ENCODE measurements at places on chromosomes 4 and X.

- no peak for DNase-seq
Measured at GRCh38 chr4:112206431-112206830, 25.2 kb upstream of the AP1AR start.

- DNase-seq = peak; percentile 9
Measured at GRCh38 chrX:40468033-40468846, 112.5 kb upstream of the ATP6AP2 start.

DNA sequence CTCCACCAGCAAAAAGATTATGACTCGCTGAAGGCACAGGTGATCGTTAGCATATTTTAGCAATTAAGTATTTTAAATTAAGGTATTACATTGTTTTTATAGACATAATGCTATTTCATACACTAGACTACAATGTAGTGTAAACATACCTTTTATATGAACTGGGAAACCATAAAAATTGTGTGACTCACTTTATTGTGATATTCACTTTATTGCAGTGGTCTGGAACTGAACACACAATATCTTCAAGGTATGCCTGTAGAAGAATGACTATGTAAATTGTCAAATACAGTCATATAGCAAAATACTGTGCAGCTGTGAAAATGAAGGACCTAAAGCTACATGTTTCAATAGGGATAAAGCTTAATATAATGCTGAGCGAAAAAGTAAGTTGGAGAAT lies 26.6 kb upstream of the MAML3 start:
- no peak for DNase-seq

DNA sequence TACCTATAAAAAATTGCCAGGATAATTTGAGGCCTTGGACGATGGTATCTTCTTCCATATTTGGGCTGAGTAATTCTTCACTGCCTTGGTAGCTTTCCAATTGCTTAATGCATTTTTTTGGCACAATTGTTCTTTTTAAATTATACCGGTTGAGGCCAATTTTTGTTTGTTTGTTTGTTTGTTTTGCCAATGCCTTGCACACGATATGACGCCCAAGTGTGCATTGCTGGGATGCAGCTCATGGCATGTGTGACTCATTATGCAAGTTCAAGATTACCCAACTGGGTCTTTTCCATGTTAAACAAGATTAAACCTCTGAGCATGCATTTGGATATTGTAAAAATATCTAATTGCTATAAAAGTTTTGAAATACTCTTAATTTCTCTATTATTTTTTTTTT lies 71.1 kb upstream of the KCNIP4 start:
- peak; percentile 45 for DNase-seq

DNA sequence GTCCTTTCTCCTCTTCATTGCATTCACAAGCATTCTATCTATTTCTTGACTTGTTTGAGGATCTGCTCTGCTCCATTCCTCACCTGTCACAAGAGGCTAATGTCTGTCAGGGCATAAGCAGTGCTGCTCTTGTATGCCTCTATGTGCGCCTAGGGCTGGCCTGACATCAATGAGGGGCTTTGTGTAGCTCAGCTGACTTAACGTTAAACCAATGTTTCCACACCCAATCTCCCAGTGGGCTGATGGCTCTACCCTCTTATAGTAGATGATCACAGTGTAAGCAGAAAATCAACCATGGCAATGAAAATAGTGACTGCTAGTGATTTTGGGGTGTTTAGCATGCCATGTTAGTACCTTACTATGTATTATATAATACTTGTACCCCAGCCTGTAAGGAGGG lies 139.0 kb downstream of the UNC5C start:
- no peak for DNase-seq

GRCh38 chr4:54228961-54229501 lies at the start of gene PDGFRA:
TSS of gene PDGFRA (plus strand) at chr4:54229293. CDS start at chr4:54258769, 29,476 bp downstream.
- DNase-seq = peak; percentile 82

DNA sequence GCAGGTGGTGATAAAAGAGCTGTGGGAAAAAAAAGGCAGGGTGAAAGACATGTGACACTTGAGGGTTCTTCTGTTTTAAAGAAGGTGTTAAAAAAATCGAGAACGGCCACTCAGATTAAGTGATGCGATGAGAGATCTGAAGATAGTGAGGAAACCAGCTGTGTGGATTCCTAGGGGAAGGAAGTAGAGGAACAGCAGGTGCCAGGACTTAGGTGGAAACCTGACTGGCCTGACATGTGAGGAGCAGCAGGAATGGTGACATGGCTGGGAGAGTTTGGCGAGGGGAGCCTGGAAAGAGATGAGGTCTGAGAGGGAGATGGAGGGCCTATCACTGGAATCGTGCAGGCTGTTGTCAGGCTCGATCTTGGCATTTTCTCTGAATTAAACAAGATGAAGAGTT lies 55.5 kb downstream of the BMPR1B start:
- no peak for DNase-seq

DNA sequence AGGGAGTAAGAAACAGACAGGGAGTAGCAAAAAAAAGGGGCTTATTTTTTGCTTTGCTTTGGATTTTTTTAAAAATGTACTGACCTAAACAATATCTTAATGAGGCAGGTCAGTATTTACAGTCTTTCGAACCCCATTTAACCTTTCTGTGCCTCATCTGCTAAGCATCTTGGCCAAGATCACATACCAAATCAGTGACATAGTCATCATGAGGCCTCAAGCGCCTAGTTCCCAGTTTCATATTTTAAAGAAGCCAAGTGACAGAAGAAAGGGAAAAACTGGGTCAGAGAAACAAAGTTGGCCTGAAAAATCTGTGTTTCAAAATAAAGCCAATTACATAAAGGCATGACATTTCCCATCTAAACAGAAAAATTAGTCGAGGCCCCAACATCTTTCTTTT lies 94.6 kb upstream of the WDR44 start:
- DNase-seq = peak; percentile 1

GRCh38 chr4:2290974-2291704 lies 29.2 kb upstream of the MXD4 start:
- no peak for DNase-seq

GRCh38 chrX:7606039-7606652 lies 236.8 kb upstream of the VCX start:
- DNase-seq = no peak

DNA sequence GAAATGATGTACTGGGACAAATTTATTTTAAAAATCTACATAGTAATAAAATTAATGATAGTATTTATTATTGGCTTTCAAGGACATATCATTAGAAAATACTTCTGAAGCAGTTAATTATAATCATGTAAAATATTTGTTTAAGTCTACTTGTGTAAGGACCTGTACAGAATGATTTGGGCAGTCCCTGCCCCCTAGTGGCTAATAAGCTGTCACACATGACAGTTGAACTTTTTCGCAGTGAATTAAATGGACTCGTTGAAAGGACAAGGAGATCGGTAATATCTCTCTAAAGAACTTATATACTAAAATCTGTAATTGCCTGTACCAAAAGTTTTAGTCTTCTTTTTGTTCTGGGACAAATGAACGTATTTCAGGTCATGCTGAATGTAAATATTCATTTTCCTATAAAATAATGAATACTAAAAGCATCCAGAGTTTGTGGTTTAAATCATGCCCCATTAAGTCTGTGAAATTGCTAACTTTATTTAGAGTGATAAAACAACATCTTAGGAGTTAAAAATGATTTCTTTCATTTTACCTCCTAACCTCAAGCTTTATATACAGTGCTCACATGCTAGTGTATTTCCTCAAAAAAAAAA lies 13.6 kb downstream of the EXOC1 start:
- DNase-seq = peak; percentile 71

DNA sequence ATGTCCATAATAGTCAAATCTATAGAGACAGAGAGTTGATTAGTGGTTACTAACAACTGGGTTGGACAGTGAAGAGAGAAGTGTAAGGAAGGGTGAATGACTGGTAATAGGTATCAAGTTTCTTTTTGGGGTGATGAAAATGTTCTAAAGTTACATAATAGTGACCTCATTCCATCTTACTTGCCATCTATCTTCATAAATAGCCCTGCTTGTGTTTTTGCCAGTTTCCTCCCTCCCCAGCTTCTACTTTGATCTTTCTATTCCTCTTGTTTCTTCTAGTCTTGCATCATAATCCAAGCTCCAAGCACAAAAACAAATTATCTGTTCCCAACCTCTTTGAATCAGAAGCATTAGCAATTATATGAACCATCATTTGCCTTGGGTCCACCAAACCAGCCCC lies 40.2 kb upstream of the TET2 start:
- no peak for DNase-seq
